ENCODE measurements at places on chromosomes 1 and 21. TPM values are rescaled to one million over a fixed set of nuclear protein-coding genes. Genes with fewer than 3 reads are reported as not detected.

DNA sequence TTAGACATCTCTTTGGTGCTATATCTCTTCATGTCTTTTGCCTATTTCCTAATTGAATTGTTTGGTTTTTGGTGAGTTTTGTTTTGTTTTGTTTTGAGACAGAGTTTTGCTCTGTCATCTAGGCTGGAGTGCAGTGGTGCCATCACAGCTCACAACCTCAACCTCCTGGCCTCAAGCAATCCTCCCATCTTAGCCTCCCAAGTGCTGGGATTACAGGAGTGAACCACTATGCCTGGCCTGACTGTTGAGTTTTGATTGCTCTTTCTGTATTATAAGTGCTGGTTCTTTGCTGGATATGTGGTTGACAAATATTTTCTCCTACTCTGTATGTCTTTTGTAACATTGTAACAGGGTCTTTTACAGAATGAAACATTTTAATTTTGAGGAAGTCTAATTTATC lies 38.0 kb downstream of the NAV1 start:
- H3K36me3 ChIP-seq: no peaks in the 10 kb centered on the region
- no peak overlapping the region for H3K27ac ChIP-seq
- no peak overlapping the region for H3K4me3 ChIP-seq
- no peaks in the 10 kb centered on the region for H3K27me3 ChIP-seq
- no peaks in the 10 kb centered on the region for H3K4me1 ChIP-seq
- DNase-seq: no peak

ZNF648 gene
- total RNA-seq: not detected

GRCh38 chr1:11061652-11062365 lies 2.0 kb upstream of the SRM start:
- peaks cover 4% of the 10 kb centered on the region for H3K4me1 ChIP-seq
- no peak overlapping the region for H3K4me3 ChIP-seq
- H3K27ac ChIP-seq: no peak overlapping the region
- no peak for DNase-seq
- H3K27me3 ChIP-seq: no peaks in the 10 kb centered on the region

DNA sequence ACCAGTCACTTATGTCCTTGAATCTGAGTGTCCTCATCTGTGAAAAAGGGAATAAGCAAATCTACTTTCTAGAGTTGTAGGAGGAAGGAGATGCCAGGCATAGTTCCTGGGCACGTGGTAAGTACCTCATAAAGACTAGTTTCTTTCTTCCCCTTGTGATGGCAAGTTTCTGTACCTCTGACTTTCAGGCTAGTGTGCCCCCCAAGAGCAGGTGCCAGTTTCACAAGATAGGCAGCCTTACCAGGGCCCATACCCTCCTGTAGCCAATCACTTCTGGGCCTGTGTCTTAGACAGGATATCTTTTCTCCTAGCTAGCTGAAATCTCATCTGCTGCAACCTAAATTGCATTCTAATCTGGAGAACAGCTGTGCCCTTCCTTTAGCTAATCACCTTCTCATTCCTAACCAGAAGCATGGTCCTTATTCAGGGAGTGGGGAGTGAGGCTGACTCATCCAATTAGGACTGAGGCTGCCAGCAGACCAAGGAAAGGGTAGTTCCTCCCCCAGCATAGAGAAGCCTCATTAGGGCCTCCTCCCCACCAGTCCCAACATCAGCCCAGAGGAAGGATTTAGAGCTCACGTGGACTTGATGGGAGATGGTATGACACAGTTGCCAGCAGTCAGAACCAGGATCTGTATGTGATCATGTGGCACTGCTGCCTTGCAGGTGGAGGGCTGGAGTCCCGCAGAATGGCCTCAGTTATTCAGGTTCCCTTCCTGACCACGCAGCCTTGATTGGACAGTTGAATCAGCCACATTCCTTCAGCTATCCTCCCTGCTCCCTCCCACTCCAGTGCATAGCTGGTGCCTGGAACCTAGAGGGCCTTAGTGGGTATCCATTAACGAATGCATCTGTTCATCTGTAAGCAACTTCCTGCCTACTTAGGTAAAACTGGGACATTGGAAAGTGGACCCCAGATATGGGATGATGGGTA lies 7.9 kb downstream of the KLHDC8A start:
- H3K27me3 ChIP-seq: no peaks in the 10 kb centered on the region
- no peak overlapping the region for H3K27ac ChIP-seq
- peaks cover 9% of the 10 kb centered on the region for H3K4me1 ChIP-seq
- no peaks in the 10 kb centered on the region for H3K36me3 ChIP-seq
- H3K4me3 ChIP-seq: no peak overlapping the region

- no peaks in the 10 kb centered on the region for H3K4me1 ChIP-seq
- no peaks in the 10 kb centered on the region for H3K27me3 ChIP-seq
- DNase-seq: no peak
- no peak overlapping the region for H3K27ac ChIP-seq
- no peak overlapping the region for H3K4me3 ChIP-seq
- no peaks in the 10 kb centered on the region for H3K36me3 ChIP-seq
Measured at GRCh38 chr1:243926803-243927245, 76.8 kb upstream of the AKT3 start.

GRCh38 chr1:1914101-1914970 lies 724 bp upstream of the CALML6 start:
- DNase-seq: no peak
- H3K4me3 ChIP-seq: no peak overlapping the region
- H3K36me3 ChIP-seq: no peaks in the 10 kb centered on the region
- no peaks in the 10 kb centered on the region for H3K4me1 ChIP-seq
- no peak overlapping the region for H3K27ac ChIP-seq
- no peaks in the 10 kb centered on the region for H3K27me3 ChIP-seq

DNA sequence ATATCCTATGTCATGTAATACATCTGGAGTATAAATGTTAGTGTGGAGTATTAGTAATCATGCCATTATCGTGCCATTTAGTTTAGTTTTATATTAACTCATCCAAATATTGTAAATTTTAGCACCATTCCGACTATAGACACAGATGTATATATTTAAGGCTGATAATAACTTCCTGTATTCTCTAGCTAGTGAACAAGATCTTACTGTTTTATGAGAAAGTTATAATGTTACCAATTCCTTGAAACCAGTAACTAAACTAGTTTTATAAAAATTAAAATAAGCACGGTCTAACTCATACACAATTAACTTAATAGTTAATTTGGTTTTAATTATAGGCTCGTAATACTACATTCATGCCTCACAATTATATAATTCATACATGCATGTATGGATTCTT lies 808.6 kb downstream of the USP25 start:
- H3K36me3 ChIP-seq: no peaks in the 10 kb centered on the region
- peak overlapping the region; percentile 78 for H3K27ac ChIP-seq
- no peaks in the 10 kb centered on the region for H3K4me1 ChIP-seq
- no peak for DNase-seq

CHI3L2 gene
- 10.6 TPM for total RNA-seq

OR2L3 gene
- total RNA-seq: 0.41 TPM

LCE2A gene
- total RNA-seq: not detected

KLHDC9 gene
- 24.8 TPM for total RNA-seq

GRCh38 chr1:95778217-95778616 lies 544.2 kb downstream of the RWDD3 start:
- no peaks in the 10 kb centered on the region for H3K27me3 ChIP-seq
- no peaks in the 10 kb centered on the region for H3K4me1 ChIP-seq
- no peak overlapping the region for H3K27ac ChIP-seq
- DNase-seq: no peak
- H3K36me3 ChIP-seq: no peaks in the 10 kb centered on the region

- H3K36me3 ChIP-seq: no peaks in the 10 kb centered on the region
- H3K27me3 ChIP-seq: no peaks in the 10 kb centered on the region
- H3K4me3 ChIP-seq: no peak overlapping the region
Measured at GRCh38 chr21:43208561-43209332, 39.9 kb downstream of the CRYAA start.

DNA sequence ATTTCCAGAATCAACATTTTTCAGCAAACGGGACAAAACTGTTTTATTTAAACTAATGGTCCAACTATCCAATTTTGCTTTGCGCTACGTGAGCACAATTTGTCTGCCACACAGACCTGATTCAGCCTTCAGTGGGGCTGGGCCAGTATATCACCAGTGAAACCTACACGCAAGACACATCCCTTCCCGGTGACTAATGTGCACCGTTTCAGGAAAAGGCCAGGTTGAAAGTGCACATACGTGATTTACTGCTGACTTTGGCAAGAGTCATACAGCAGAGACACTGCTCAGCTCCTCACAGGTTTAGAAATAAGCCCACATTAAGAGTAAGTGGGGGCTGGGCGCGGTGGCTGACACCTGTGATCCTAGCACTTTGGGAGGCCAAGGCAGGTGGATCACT lies 5.1 kb upstream of the TMEM51 start:
- no peaks in the 10 kb centered on the region for H3K36me3 ChIP-seq
- no peak for DNase-seq
- H3K4me1 ChIP-seq: no peaks in the 10 kb centered on the region
- no peak overlapping the region for H3K4me3 ChIP-seq

LAMC2 gene
- 9.3 TPM for total RNA-seq

DNA sequence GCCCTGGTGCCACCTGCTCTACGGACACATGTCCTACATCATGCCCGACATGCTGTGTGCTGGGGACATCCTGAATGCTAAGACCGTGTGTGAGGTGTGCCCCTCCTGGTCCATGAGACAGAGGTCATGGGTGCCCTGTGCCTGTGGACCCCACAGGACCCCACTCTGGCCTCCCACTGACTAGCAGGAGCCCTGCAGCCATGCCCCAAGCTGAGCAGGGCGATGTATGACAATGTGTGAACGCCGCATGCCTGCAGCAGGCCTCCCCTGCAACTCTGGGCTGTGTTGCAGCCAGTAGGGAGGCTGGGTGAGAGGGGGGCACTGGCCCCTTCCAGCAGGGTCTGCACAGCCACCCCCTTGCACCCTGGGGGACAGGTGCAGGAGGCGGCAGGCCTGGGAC lies 30.0 kb downstream of the PRSS38 start:
- no peaks in the 10 kb centered on the region for H3K4me1 ChIP-seq
- no peak overlapping the region for H3K27ac ChIP-seq

DNA sequence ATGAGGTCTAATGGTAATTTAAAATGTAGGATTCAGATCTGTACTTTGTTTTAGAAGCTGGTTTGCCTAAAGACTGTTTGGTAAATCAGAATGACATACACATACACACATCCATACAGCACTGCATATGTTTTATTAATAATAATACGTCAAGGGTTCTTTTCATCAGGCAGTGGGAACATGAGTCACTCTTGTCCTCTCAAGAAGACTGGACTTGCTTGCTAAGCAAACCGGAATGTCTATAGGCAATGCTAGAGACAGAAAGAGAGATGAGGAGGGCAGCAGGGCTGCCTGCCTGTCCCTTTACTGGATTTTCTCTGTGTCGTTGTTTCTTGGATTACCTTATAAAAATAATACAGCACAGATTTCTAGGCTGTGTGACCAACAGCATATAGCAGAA lies 119.1 kb upstream of the GALNT2 start:
- DNase-seq: no peak
- no peak overlapping the region for H3K4me3 ChIP-seq
- H3K36me3 ChIP-seq: no peaks in the 10 kb centered on the region
- no peaks in the 10 kb centered on the region for H3K4me1 ChIP-seq

OR2T10 gene
- total RNA-seq: not detected

DNA sequence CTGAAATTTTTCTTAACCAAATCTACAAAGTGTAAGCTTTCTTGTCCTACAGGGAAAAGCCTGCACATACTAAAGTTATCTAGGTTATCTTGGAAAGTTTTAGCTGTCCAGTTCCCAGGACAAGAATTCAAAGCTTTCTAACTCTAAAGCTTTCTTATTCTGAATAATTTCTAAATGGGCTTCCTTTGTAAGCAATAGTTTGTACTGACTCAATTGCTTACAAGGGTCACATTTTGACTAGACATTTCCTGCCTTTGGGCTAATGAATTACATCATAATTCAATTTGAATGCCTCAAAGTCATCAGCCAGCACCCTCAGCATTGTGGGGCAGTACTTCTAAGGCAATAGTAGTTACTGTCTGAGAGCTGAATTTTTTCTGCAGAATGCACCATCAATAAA lies 223.0 kb downstream of the LTN1 start:
- no peaks in the 10 kb centered on the region for H3K4me1 ChIP-seq
- peak overlapping the region; percentile 37 for H3K27ac ChIP-seq
- no peak overlapping the region for H3K4me3 ChIP-seq
- H3K27me3 ChIP-seq: no peaks in the 10 kb centered on the region

STUM gene
- total RNA-seq: 4.3 TPM

DNA sequence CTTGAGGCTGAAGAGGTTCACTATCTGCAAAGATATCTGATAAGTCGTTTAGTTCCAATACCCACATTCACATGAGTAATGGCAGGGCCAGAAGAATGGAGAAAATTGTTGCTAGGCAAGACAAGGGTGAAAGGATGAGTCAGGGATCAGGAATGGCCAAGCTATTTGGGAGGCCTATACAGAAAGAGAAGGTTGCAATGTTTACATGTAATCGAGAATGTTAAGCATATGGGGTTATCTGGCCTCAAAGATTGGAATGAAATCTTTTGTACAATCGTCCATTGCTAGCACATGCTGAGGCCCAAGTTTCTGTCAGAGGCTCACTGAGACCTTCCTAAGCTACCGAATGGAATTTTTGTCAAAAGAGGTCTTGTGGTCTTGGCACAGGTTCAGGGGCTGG lies 299.9 kb upstream of the PLD5 start:
- no peaks in the 10 kb centered on the region for H3K27me3 ChIP-seq
- no peaks in the 10 kb centered on the region for H3K36me3 ChIP-seq
- H3K4me3 ChIP-seq: no peak overlapping the region
- DNase-seq: no peak

OR2L2 gene
- total RNA-seq: 0.17 TPM

- no peak for DNase-seq
- H3K27ac ChIP-seq: no peak overlapping the region
- H3K36me3 ChIP-seq: no peaks in the 10 kb centered on the region
- H3K27me3 ChIP-seq: no peaks in the 10 kb centered on the region
- H3K4me1 ChIP-seq: peaks cover under 1% of the 10 kb centered on the region
- H3K4me3 ChIP-seq: no peak overlapping the region
Measured at GRCh38 chr1:227739636-227740035, 4.4 kb downstream of the SNAP47 start.

GRCh38 chr1:117089996-117090395 lies 29.9 kb downstream of the TTF2 start:
- DNase-seq: no peak
- H3K36me3 ChIP-seq: no peaks in the 10 kb centered on the region
- no peak overlapping the region for H3K4me3 ChIP-seq
- H3K4me1 ChIP-seq: no peaks in the 10 kb centered on the region
- no peaks in the 10 kb centered on the region for H3K27me3 ChIP-seq

GRCh38 chr1:46556822-46557221 lies 5.4 kb upstream of the KNCN start:
- H3K36me3 ChIP-seq: no peaks in the 10 kb centered on the region
- no peak overlapping the region for H3K27ac ChIP-seq
- no peaks in the 10 kb centered on the region for H3K4me1 ChIP-seq
- no peaks in the 10 kb centered on the region for H3K27me3 ChIP-seq

GRCh38 chr1:152957561-152957960 lies 10.6 kb downstream of the SPRR5 start:
- H3K4me1 ChIP-seq: no peaks in the 10 kb centered on the region
- no peak for DNase-seq
- H3K36me3 ChIP-seq: no peaks in the 10 kb centered on the region
- no peak overlapping the region for H3K4me3 ChIP-seq

All from prostate gland (tissue), 2 donors.